ENCODE measurements at places on chromosomes 6 and 20.

- H3K4me3 ChIP-seq = no peak overlapping the region
- no peak overlapping the region for H3K27ac ChIP-seq
- H3K27me3 ChIP-seq = peaks cover 12% of the 10 kb centered on the region
- H3K36me3 ChIP-seq = no peaks in the 10 kb centered on the region
- H3K4me1 ChIP-seq = peaks cover 2% of the 10 kb centered on the region
- no peak for DNase-seq
Measured at GRCh38 chr6:56671651-56672461, 29.2 kb upstream of the DST start.

GRCh38 chr6:73585566-73586415 is 65.0 kb upstream of the EEF1A1 start:
- peaks cover 36% of the 10 kb centered on the region for H3K4me1 ChIP-seq
- H3K27me3 ChIP-seq = no peaks in the 10 kb centered on the region
- H3K27ac ChIP-seq = peak overlapping the region; percentile 99

GRCh38 chr20:48866936-48867335 is 39.1 kb upstream of the PREX1 start:
- DNase-seq = no peak
- no peak overlapping the region for H3K27ac ChIP-seq
- H3K36me3 ChIP-seq = no peaks in the 10 kb centered on the region
- no peak overlapping the region for H3K4me3 ChIP-seq
- no peaks in the 10 kb centered on the region for H3K4me1 ChIP-seq

DNA sequence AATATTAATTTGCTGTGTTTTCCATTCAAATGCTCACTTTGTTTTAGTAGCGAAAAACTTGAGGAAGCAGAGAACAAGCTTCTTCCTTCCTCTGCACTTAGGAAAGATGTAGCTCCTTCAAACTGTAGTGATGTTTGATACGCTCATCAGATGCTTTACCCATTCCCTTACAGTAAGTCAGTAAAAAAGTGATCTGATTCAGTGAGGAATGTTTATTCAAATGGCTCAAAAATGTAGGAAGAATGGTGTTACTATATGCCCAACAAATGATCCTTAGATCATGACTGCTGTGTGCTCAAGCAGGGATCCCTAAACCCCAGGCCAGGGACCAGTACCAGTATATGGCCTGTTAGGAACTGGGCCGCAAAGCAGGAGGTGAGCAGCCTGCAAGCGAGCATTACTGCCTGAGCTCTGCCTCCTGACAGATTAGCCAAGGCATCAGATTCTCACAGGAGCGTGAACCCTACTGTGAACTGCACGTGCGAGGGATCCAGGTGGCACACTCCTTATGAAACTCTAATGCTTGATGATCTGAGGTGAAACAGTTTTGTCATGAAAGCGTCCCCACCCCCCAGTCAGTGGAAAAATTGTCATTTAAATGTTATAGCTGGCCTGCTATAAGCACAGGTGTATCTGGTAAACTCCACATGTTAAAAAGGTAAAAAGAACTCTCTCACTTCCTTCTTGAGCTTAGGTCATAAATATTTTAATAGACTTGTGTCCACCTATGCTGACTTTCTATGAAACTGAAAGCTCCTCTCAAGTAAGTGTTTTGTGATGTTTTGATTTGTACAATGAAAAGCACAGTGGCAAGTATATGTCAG is 187.2 kb downstream of the FOXC1 start:
- H3K4me3 ChIP-seq = no peak overlapping the region
- H3K27ac ChIP-seq = no peak overlapping the region
- DNase-seq = no peak
- peaks cover 12% of the 10 kb centered on the region for H3K4me1 ChIP-seq

DNA sequence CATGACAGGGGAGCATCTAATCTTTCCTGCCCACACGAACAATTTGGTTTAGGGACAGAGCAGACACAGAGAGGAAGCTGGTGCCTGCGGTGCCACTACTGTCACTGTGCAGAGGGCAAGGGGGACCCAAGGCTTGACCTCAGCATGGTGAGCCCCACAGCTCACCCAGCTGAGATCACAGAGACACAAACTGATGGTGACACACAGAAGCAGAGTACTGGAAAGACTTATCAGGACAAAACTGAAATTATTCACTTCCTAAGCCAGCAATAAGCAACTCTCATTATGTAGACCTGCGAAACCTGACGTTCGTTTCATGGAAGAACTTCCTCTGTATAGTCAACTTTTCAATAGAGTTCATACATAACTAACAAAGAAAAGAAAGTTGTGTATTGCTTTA is 86.1 kb downstream of the HUS1B start:
- no peaks in the 10 kb centered on the region for H3K27me3 ChIP-seq
- DNase-seq = no peak
- H3K36me3 ChIP-seq = peaks cover 21% of the 10 kb centered on the region
- H3K4me3 ChIP-seq = no peak overlapping the region
- H3K27ac ChIP-seq = no peak overlapping the region

GRCh38 chr20:32603046-32603726 is 18.1 kb upstream of the NOL4L start:
- no peaks in the 10 kb centered on the region for H3K4me1 ChIP-seq
- H3K27me3 ChIP-seq = no peaks in the 10 kb centered on the region
- H3K27ac ChIP-seq = no peak overlapping the region
- no peaks in the 10 kb centered on the region for H3K36me3 ChIP-seq

DNA sequence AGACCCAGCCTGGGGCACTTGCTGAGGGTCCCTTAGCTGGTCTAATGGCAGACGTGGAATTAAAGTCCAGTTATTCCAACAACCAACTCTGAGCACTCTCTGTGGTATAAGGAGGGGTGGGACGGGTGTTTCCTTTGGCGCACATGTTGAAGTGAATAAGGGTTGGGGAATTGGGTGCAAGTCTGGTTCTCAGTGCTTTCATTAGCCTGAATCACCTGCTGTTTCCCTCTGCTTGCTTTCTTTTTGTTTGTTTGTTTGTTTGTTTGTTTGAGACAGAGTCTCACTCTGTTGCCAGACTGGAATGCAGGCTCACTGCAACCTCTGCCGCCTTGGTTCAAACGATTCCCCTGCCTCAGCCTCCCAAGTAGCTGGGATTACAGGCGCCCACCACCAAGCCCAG is 110.1 kb downstream of the TNFAIP3 start:
- H3K27ac ChIP-seq = no peak overlapping the region
- no peaks in the 10 kb centered on the region for H3K27me3 ChIP-seq
- no peaks in the 10 kb centered on the region for H3K36me3 ChIP-seq
- no peak overlapping the region for H3K4me3 ChIP-seq
- DNase-seq = no peak
- peaks cover 55% of the 10 kb centered on the region for H3K4me1 ChIP-seq

GRCh38 chr6:155882527-155883333 is 427.1 kb upstream of the NOX3 start:
- no peaks in the 10 kb centered on the region for H3K27me3 ChIP-seq
- H3K27ac ChIP-seq = no peak overlapping the region
- DNase-seq = no peak
- H3K4me1 ChIP-seq = peaks cover 24% of the 10 kb centered on the region
- no peak overlapping the region for H3K4me3 ChIP-seq
- H3K36me3 ChIP-seq = no peaks in the 10 kb centered on the region

DNA sequence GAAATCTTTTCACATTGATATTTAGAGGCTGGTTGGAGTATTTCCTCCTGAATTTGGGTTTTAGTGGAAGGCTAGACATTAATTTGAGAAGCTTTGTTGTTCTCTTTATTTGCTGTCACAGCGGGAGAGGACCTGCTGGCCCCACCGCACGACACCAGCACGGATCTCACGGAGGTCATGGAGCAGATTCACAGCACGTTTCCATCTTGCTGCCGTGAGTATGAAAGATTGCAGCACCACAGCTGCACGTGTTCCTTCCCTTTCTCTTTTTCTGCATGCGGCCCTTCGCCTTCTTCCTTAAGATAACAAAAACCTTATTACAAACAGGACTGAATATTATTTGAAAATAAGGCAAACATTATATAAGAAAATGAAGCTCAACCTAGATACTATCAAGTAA is 555.5 kb downstream of the UTRN start:
- no peak overlapping the region for H3K27ac ChIP-seq
- DNase-seq = no peak
- H3K4me3 ChIP-seq = no peak overlapping the region

DNA sequence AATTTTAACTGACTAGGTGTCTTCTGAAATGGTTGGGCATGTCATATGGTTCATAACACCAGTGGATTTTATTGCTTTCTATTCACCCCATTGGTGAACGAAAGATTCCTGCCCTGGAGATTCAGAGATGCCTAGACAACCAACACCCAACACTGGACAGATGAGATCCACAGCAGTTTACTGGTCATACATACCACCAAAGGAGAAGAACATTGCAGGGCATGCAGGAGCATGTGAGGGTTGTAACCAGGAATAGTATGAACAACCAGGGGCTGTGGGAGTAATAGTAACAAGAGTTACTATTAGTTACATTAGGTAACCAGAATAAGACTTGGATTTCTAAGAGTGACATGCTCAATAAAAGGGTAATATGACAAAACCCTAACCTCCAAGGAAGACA is 77.8 kb upstream of the FABP7 start:
- no peak overlapping the region for H3K4me3 ChIP-seq
- peaks cover 3% of the 10 kb centered on the region for H3K27me3 ChIP-seq
- H3K36me3 ChIP-seq = no peaks in the 10 kb centered on the region
- no peak overlapping the region for H3K27ac ChIP-seq
- H3K4me1 ChIP-seq = no peaks in the 10 kb centered on the region

DNA sequence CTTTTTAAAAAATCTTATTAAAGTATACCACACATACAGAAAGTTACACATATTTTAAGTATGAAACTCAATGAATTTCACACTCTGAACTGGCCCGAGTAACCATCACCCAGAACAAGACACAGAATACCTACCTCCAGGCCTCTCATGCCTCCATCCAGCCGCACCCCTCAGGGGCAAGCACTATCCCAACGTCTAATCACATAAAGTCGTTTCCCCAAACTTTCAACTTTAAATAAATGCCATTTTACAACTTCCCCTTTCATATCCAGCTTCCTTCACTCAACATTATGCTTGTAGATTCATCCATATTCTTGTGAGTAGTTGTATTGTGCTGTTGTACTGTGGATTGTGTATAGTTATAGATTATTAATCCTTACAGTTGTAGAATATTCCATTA is 539.1 kb downstream of the CD83 start:
- H3K27ac ChIP-seq = no peak overlapping the region
- H3K4me1 ChIP-seq = peaks cover 37% of the 10 kb centered on the region
- no peak overlapping the region for H3K4me3 ChIP-seq
- no peaks in the 10 kb centered on the region for H3K36me3 ChIP-seq
- no peaks in the 10 kb centered on the region for H3K27me3 ChIP-seq
- DNase-seq = no peak

GRCh38 chr20:12305188-12305950 is 387.7 kb downstream of the BTBD3 start:
- H3K4me1 ChIP-seq = no peaks in the 10 kb centered on the region
- no peaks in the 10 kb centered on the region for H3K36me3 ChIP-seq
- no peak for DNase-seq
- no peak overlapping the region for H3K4me3 ChIP-seq
- no peak overlapping the region for H3K27ac ChIP-seq
- no peaks in the 10 kb centered on the region for H3K27me3 ChIP-seq

GRCh38 chr6:64774881-64775280 is 932.1 kb downstream of the EYS start:
- H3K4me1 ChIP-seq = no peaks in the 10 kb centered on the region
- H3K27me3 ChIP-seq = no peaks in the 10 kb centered on the region
- no peaks in the 10 kb centered on the region for H3K36me3 ChIP-seq
- H3K4me3 ChIP-seq = no peak overlapping the region
- no peak overlapping the region for H3K27ac ChIP-seq

DNA sequence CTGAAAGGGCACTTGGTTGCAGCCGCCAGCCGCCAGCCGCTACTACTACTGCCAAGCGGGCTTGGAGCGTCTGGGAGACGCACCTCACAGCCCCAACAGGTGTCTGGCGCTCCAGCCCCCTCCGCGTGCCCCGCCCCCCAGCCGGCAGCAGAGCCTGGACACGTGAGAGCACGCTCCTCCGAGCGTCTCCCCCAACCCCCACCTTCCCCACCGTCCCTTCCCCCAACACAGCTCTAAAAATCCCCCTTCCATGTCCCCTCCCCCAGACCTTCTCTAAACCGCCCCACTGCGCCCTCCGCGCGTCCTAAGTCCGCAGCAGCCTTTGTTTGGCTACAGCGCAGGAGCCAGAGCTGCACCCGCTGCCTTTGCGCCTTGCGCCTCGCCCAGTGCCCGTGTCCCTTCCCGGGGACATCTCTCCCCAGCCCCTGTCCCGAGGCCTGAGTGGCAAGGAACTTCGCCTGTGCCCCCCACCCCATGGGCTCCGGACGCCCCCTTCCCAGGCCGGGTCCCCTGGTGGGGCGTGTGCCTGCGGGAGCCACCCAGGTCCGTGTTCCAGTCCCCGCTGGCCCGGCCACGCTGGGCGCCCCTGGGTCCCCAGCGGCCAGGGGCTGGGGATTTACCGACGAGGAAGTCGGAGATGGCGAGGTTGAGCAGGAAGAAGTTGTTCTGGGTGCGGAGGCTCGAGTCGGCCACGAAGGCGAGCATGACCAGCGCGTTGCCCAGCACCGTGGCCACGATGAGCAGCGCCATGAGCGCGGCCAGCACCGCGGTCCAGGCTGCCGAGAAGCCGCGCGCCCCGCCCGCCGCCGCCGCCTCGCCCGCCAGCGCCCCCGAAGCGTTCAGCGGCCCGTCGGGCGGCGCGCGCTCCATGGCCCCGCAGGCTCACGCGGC is 732 bp downstream of the HRH3 start:
- no peak for DNase-seq
- H3K27me3 ChIP-seq = peaks cover 49% of the 10 kb centered on the region
- no peaks in the 10 kb centered on the region for H3K36me3 ChIP-seq
- no peak overlapping the region for H3K27ac ChIP-seq
- peaks cover 2% of the 10 kb centered on the region for H3K4me1 ChIP-seq

GRCh38 chr6:17967668-17968518 is 19.5 kb downstream of the KIF13A start:
- peaks cover 11% of the 10 kb centered on the region for H3K27me3 ChIP-seq
- no peaks in the 10 kb centered on the region for H3K36me3 ChIP-seq
- DNase-seq = no peak
- H3K27ac ChIP-seq = no peak overlapping the region
- no peak overlapping the region for H3K4me3 ChIP-seq

DNA sequence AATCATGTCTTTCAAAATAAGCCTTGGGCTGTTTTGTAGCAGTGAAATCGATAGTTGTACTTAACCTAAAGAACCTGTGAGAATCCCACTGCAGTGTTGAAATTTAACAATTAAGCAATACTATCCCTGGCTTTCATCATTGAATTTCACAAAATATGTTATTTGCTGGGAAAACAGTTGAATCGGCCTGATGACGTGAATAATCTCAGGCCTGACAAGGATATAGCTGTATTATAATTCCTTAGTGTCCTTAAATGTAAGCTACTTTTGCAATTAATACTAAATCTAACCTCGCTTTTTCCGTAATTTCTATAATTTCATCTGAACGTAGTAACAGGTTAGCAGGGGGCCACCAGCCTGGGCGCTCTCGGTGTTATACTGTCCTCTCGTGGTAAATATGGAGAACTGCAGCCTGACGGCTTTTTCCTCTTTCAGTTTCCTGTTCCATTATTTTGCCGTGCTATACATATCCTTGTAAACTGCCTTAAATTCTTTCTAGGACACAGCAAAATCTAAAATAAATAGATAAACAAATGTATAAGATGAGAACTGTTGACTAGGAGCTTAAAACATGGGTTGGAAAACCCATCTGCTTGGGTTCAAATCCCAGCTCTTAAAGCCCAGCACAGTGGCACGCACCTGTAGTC is 24.0 kb downstream of the MTFR2 start:
- H3K4me3 ChIP-seq = no peak overlapping the region
- peaks cover 7% of the 10 kb centered on the region for H3K4me1 ChIP-seq
- H3K27me3 ChIP-seq = no peaks in the 10 kb centered on the region
- DNase-seq = peak; percentile 66
